ENCODE measurements at places on chromosomes 3 and 15.
A peak's percentile ranks its signal among the peaks of the same experiment; 100 is the strongest.

GRCh38 chr3:11680509-11680908 is 36.8 kb upstream of the VGLL4 start:
- DNase-seq: no peak

GRCh38 chr3:159157275-159157674 is 355.4 kb downstream of the MFSD1 start:
- no peak for DNase-seq

DNA sequence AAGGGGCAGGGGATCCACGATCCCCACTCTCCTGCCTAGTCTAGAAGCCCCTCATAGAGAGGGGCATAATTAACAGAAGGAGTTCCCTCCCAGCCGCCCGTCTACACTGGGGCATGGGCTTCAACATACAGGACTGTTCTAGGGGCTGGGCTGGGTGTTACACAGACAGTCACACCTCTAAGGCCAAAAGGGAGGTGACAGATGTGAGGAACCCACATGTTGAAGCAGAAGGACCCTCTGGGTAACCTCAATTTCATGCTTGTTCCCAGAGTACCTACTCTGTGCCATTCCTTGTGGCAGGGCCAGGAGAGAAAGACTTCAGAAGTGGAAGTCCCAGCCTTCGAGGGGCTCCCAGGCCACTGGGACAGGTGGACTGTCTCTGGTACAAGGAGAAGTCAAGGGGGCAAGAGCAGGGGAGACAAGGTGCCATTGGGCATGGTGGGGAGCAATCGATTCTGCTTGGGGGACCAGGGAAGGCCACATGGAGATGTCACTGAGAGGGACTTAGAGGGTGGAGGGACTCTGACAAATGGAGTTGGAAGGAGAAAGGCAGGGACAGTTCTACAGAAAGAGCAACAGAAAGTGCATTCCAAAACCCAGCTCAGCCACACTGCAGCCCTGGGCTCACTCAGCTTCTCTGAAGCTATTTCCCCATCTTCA is 71.3 kb downstream of the CPN2 start:
- DNase-seq: no peak

GRCh38 chr3:81790117-81790516 is 28.7 kb upstream of the GBE1 start:
- DNase-seq: no peak

DNA sequence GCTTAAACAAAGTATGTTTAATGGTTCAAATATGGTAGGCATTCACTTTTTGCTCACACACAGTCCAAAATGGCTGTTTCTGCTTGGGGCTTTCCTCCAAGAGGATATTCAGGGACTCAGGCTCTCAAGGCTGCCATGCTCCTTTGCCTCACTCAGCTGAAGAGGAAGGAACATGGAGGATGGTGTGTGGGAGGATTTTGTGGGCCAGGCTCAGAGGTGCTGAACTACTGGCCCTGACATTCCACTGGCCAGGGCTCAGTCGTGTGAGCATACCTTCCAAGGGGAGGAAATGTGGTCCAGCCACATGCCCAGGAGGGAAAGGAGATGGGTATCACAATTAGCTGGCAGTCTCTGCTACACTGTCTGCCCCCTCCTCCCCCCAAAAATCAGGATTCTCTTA is 8.7 kb downstream of the PXYLP1 start:
- no peak for DNase-seq

- DNase-seq: peak; percentile 40
These were observed 26.9 kb upstream of the ZNF280D start for GRCh38 chr15:56760186-56760585.

DNA sequence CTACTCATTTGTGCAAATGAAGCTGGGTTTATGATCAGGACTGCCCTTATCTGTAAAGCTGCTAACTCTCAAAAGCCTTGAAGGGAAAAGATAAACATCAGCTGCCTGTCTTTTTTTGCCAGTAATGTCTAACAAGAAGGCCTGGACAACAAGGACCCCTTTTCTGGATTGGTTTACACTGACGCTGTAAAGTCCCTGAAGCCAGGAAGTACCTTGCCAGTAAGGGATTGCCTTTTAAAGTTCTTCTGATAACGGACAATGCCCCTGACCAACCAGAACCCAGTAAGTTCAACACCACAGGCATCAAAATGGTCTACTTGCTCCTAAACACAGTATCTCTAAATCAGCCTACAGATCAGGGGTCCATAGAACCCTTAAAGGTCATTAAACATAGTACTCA is 178.0 kb downstream of the PCCB start:
- DNase-seq: no peak

- DNase-seq: no peak
These were observed 1514.8 kb downstream of the SI start for GRCh38 chr3:163563485-163563884.

- DNase-seq: no peak
These were observed 56.2 kb upstream of the DLG1 start for GRCh38 chr3:197354568-197355001.

GRCh38 chr15:65195548-65195923 is 10.4 kb upstream of the CLPX start:
- DNase-seq: no peak

DNA sequence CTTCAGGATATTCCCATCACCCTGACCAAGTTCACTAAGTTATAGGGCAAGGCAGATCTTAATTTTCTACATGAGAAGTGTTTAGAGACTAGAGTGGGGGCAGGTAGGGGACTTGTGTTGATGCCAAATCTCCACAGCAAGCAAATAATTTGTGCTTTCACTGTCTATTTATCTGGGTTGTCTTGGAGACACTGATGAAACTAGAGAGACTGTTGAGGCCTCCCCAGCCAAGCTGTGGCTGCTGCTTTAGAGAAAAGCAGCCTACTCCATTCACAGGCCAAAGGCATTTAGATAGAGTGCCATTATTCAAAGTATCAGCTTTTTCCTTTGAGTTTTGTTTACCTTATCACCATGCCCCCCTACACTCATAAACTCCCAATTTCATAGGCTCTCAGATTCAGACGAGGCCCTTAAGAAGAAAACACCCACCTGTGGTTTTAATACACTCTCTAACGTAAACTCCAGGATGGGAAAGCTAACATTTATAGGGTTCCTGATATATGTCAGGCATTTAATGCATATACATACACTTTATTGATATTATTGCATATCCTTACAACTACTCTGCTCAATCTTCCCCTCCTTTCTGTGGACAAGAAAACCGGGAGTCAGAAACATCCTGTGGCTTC is 130.4 kb upstream of the FOXB1 start:
- no peak for DNase-seq

DNA sequence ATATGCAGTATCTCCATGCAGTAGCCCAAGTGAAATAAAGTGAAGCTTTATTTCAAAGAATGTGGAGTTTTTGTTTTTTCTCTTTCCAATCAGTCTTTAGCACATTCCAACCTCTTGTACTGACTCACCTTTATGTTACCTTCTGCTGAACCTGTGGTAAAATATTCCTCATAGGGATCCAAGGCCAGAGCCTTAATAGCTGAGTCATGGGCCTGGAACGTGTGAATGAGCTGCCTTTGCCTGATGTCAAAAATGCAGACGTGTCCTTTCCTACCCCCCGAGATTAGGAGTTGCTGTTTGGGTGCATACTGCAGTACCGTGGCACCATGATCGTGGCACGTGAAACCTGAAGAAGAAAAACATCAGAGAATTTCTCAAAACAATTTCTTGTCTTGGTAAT is 108.5 kb downstream of the GLDN start:
- no peak for DNase-seq

DNA sequence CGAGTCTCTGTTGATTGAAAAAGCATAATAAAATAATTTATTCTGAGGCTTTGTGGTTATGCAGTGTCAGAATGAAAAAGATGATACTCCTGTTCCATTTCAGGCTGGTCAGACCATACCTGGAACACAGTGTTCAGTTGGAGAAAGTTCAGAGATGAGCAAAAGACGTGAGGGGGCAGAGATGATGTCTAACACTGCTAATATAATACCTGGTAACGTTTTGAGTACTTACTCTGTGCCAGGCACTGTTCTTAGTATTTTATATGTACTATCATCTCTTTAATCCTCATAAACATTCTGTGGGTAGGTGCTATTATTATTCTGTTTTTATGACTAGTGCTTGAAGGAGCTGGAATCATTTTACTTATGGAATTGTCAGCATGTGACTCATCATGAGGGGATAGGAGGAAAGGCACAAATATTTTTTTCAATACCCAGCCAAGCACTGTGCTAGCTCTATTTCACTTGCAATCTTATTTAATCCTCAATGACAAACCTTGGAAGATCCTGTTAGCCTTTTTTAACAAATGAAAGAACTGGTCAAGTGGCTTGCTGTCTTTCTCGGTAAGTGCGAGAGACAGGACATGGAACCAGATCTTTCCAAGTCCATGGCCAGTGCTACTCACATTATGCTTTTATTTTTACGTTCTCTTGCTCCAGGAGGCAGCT is 31.8 kb downstream of the IQGAP1 start:
- DNase-seq: no peak

GRCh38 chr15:97875513-97876280 is 84.8 kb upstream of the ARRDC4 start:
- no peak for DNase-seq

- DNase-seq: peak; percentile 22
These were observed at the start of gene FBXL2 for GRCh38 chr3:33277193-33277882. Gene FBXL2 (plus strand): TSS chr3:33277442. CDS start chr3:33277513, 71 bp downstream.

DNA sequence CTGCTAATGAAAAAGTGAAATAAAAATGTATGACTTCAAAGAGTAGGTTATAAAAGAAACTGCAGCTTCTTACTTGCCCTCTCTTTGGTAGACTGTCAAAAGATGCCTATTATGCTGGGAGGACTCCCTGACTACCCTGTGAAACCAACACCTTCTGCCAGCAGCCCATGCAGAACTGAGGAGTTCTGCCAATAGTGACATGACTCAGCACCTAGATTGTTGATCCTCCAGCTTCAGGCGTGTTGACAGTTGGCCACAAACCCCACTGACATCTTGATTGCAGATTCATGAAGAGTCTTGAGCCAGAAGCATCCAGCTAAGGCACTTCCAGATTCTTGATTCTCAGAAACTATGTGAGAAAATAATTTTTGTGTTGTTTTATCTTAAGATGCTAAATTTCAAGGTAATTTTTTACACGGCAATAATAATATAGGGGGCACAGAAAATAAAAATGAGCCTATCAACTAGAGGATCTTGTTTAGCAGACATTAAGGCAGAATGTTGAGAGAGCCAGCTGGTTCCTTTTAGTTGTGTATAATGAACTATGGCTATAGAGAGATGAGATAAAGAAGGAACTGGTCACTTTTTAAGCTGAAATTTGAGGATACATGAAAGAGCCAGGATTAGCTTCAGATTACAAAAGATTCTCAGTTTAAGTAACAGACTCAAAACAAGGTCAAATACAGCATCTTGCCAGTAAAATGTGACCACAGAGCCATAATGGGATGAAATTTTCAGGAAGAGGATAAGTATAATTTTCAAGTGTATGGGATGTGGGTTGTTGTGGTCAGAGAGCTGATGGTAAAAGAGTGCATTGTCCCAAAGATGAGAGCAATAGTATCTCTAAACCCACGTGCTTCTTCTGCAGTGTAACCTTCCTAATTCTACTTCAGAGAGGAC is 588.7 kb upstream of the CBLB start:
- DNase-seq: peak; percentile 94

DNA sequence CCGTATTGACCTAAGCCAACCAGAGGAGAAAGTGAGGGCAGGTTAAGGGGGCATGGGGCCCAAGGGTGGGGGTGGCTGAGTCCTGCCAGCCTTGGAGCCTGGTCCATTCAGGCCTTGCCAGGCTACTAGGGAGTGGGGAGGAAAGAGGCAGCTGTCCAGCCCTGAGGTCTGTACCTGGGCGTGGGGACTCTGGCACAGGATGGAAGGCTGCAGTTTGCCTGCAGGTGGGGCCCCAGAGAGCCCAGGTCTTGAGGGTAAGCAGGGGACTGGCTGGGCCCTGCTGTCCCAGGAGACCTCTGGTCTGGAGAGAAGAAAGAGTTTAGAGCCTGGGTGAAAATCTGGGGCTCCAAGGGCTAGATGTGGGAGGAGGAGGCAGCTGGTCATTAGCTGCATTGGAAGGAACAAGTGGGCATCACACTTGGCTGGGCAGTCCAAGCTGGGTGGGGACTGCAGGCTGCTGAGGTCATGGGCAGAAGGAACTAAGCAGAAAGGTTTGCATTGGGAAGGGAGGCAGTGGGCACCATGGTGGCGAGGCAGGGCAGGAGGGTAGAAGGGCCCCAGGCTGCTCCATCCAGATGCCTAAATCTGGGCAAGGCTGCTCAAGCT is 108.4 kb downstream of the OXNAD1 start:
- no peak for DNase-seq

GRCh38 chr3:135771760-135772159 is 193.8 kb upstream of the PPP2R3A start:
- no peak for DNase-seq

DNA sequence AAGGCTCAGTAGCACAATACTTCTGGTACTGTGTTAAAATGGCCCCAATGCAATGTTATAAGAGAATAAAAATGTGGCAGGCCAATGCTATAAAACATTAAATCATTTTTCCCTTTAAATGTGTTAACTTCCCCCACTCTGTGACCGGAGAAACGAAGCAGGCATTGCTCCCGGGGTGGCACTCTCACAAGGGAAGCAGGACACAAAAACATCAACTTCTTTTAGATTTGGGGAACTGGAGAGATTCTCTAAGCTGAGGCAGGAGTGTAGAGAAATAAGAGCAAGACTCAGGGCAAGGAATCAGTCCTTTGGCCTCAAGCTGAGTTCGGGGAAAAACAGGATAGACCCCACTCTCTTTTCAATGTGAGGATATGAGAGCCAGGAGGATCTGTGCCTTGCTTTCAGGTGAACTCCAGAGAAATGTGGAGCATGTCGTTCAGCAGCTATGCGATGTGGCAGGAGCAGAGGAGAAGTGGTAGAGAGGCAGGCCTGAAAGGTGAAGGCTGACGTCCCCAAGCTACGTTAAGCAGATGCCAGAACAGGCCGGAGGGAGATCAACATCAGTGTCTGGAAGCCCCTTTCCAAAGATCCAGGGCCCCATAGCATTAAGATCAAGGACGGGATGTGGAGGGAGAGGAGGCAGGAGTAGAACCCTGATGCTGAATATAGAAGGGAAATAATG is 160.2 kb downstream of the PLD1 start:
- DNase-seq: no peak

DNA sequence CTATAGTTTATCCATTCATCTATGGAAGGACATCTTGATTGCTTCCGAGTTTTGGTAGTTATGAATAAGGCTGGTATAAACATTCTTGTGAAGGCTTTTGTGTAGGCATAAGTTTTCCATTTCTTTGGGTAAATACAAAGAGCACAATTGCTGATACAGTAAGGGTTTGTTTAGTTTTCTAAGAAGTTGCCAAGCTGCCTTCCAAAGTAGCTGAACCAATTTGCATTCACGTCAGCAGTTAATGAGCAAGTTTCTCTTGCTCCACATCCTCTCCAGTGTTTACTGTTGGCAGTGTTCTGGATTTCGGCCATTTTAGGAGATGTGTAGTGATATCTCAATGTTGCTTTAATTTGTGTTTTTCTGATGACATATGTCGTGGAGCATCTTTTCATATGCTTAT is 34.2 kb downstream of the GABRA5 start:
- DNase-seq: no peak

Measured in GM04504 (cell line).